COLO829 (cell line): ENCODE measurements at places on chromosomes 13 and 19.

DNA sequence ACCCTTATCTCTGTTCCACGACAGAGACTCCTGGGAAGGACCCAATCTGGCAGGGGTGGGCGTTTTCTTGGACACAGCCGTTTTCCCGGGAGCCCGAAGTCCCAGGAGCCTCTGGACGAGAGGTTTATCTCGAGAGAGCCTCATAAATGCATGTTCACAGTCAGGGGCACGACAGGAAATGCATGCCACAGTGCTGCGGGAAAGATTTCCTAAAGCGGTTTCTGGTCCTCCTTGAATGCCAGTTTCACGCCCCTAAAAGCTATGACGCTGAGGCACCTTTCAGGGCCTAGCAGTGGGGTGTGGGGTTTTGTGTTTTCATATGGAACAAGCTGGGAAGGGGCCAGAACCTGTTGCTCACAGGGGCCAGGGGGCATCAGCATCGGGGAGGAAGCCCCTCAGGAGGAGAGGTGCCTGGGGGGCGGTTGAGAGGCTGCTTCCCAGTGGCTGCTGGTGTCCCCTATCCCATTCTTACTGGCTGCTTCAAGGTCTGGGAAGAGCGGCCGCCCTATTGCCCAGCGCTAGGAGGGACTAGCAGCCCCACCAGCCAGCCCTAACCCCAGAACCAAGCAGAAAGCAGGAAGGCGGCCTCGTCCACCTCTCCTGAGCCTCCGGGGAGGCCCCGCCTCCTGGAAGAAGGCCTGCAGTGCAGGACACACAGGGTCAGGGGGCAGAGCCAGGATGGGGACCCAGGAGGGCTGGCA is 157.0 kb downstream of the KDM4B start:
- DNase-seq, result no peak

DNA sequence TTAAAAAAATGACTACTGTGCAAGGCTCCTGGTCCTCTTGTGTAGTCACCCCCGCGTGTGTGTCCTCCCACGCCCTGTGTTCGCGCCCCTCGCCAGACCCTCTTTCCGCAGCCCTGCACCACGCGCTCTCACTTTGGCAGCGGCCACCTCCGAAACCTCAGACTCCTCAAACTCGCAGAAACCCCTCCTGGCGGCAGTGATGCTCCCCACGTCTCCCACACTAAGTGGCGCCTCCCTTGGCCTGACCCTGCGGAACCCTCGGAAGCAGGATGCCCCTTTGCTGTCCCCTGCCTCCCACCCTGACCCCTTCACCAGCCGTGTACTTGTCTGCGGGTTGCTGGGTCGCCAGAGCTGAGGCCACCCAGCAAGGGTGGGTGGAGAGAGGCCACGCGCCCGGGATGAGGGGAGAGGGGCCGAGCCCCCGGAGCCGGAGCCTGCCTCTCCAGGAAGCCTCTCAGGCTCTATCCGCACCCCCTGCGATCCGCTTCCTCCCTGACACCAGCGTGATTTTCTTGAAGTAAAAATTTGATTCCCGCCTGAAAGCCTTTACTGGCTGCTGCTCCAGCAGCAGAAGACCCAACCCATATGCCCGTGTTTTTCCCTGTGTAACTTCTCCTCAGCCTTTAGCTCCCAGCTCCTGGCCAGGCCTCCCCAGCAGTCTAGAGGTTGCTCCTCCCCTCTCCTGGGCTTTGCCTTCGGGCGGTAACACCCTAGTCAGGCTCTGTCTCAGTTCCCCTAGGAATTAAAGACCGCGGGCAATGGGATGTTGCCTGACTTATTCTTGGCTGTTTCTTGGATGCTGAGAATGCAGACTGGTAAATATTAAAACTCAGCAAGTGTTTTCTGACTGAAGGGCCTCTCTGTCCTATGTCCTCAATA is 55.2 kb downstream of the MIPEP start:
- DNase-seq, result no peak

DNA sequence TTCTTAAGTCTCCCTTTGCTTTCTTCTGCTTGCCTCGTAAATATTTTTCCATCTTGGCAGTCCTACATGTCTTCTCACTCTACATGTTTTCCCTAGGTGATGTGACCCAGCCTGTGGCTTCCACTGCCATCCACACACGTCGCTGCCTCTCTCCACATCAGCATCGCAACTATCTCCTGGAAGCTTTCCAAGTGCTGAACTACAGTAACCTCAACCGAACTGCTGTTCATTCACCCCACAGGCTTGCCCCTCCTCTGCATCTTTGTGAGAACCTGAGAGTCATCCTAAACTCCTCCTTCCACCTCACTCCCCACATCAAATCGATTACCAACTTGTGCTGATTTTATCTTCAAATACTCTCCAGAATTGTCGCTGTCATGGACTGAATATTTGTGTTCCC is 41.2 kb upstream of the USPL1 start:
- no peak for DNase-seq

GRCh38 chr13:38888309-38888708 is 102.3 kb downstream of the STOML3 start:
- DNase-seq, result no peak

DNA sequence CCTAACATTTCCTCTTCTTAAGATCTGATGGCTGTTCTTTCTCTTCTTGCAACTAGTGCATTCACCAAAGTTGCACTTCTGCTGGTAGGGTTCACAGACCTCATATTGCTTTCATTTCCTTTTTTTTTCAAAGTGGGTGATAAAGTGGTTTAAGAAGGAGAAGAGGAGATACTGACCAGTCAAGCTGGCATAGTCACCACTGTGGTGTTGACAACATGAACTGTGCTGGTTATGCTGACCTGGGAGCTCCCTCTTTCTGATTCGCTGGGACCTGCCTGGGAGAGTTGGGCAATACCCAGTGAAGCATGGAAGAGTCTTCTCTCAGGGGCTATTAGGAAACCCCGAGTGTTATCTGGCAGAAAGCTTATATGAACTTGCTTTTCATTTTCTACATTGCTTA is 222.9 kb downstream of the SLITRK5 start:
- no peak for DNase-seq

DNA sequence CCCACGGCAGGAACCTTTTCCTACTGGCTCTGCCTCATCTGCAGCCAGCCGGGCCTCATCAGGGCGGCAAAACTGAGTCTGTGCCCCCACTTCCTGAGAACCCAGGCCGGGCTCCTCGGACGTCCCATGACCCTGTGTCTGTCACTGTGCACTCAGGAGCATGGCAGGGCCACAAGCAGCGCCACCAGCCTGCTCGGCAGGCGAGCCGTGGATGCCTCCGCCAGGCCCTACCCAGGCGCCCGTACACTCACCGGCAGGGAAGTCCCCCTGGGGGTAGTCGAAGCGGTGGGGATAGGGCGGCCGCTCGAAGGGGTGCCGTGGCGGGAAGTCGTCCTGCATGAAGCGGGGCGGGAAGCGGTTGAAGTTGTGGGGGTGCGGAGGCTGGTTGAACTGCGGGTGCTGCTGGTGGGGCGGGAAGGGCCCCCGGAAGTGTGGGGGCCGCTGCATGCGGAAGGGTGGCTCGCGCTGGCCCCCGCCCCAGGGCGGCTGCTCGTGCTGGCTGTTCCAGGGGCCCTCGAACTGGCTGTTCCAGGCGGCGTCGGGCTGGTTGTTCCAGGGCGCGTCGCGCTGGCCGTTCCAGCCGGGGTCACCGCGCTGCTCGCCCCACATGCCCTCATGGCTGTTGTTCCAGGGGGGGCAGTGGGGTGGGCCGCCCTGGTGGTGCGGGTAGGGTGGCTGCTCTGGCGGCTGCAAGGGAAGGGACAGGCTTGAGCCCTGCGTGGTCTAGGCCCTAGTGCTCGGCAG is 17.1 kb downstream of the CHERP start:
- no peak for DNase-seq

GRCh38 chr13:97200081-97200942 is 21.8 kb upstream of the MBNL2 start:
- no peak for DNase-seq

- no peak for DNase-seq
These were observed 1.2 kb downstream of the AKT1S1 start for GRCh38 chr19:49875857-49876421.

- no peak for DNase-seq
These were observed 35.9 kb upstream of the MAB21L1 start for GRCh38 chr13:35512271-35512920.

- no peak for DNase-seq
These were observed 112.3 kb downstream of the GADD45B start for GRCh38 chr19:2588081-2588777.

GRCh38 chr13:110298505-110299282 is 8.3 kb downstream of the COL4A1 start:
- no peak for DNase-seq

DNA sequence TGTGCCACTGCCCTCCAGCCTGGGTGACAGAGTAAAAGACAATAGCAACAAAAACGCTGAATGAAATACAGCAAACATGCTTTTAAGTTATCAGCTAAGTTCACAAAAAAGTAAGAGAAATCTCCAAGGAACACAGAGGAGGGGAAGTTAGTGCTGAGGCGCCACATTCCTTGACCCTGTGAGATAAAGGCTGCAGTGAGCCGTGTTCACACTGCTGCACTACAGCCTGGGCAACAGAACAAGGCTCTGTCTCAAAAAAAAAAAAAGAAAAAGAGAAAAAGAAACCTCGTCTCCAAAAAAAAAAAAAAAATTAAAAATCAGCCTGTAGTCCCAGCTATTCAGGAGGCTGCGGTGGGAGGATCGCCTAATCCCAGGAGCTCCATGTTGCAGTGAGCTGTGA is 16.3 kb upstream of the DOCK6 start:
- DNase-seq, result no peak

DNA sequence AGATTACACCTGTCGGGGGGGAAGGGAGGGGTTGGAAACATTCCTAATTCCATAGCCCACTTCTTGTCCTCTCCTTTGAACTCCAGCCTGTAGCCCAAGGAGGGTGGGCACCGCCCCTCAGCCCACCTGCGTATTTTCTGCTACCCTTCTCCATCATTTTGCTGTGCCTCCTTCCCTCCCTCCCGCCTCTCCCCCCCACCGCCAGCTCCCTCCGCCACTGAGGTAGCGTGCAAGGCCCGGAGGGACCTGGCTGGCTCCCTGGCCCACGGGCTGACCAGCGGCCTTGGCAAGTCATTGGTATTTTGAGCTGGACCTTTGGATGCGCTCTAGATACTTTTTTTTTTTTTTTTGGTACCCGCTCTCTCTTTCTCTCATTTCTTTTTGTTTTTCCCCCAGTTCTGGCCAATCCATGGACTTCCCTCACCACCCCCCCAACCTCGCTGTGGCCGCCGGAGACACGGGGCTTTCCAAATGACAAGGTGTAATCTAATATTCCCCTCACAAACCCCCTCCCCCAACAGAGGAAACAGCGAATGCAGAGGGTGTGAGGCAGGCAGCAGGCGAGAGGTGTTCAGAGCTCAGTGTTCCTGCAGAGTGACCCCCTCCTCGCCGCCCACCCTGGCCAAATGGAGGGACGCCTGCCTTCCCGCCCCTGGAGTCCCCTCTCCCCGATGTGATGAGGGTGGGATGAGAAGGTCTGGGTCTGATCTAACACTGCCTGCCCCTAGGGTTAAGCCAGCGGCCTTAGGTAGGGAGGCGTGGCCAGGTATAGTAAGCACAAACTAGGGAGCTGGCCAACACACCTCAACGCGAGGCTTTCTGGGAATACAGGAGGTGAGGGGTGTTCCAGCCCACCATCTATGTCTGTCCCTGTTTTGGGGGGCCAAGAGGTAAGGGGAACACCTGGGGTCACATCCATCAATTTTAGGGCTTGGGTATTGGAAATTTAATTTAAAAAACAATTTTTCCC is 89.2 kb downstream of the PTPRS start:
- no peak for DNase-seq

DNA sequence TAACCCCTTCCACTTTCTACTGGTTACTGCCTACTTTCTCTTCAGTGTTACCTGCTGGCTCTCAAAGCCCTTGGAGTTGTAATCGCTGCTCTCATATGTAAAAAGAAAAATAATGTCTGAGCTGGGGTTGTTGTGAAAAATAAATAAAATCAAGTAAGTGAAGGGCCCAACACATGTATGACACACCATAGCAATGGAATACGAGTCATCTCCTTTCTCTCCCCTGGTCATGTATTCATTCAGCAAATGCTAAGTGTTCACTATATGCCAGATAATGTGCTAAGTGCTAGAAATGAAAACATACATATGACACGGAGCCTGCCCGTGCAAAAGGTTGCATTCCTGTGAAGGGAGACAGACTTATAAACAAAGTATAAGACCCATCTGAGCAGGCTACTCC is 535.0 kb downstream of the RFC3 start:
- no peak for DNase-seq

GRCh38 chr19:42831221-42832019 is 48.1 kb downstream of the PSG1 start:
- no peak for DNase-seq

DNA sequence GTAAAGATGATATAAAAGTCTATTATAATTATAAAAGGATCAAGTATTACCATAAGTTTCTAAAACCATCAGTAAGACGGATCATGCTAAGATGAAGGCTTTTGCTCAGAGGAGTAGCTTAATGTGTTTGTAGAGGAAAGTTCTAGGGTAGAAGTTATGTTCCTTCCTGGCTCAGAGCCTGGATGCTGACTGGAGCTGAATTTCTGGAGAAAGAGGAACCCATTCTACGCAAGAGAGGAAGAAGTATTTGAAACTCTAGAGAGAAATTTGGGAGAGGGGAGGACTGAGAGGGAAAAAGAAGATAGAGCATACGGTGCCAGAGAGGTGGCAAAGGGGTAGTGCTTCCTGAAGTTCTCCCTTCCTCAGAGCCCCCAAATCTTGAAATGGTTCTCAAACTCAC is 51.4 kb upstream of the SGCG start:
- no peak for DNase-seq

DNA sequence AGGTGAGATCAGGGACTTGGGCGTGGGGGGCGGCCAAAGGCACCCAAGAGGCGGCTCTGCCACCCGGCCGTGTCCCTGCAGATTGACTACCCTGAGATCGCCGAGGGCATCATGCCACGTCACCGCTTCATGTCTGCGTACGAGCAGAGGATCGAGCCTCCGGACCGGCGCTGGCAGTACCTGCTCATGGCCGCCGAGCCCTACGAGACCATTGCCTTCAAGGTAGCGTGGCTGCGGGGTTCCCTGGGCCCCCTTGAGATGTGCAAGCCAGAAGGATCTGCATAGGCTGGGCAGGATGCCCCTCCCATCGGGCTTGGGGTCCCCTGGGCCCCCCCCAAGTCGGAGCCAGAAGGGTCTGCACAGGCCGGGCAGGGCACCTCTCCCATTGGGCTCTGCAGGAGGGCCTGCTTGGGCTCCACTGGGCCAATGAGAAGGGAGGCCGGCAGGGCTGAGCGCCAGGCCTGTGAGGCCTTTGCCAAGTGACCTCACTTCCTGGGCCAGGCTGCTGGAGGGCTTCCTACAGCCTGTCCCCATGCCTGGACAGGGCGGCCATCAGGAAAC is 2.2 kb upstream of the AMH start:
- DNase-seq, result no peak

GRCh38 chr19:55493052-55493644 is 4.9 kb downstream of the SSC5D start:
- no peak for DNase-seq

GRCh38 chr19:32652894-32653598 is 21.9 kb downstream of the ANKRD27 start:
- DNase-seq, result no peak

GRCh38 chr19:47756953-47757608 is 11.7 kb downstream of the NOP53 start:
- DNase-seq, result no peak

DNA sequence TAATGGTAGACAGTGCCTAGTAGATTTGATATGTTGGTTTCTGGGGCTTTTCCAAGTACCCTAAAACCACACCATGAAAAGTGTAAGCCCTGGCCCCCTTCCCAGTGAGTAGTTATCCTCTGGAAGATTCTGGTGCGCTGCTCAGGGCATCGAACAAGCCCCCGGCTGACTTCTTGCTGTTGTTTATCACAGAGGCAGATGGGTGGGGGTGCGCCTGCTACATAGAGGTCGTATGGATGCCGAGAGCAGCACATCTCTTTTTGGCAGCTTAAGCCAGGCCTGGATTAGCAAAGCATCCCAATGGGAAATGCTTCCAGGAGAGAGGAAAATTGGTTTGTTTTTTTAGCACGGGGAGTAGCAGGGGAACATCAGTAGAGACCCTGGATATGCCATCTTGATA is 26.3 kb upstream of the SPATA13 start:
- DNase-seq, result no peak
